ENCODE measurements at places on chromosomes 3 and 15. TPM values are rescaled to one million over a fixed set of nuclear protein-coding genes. Genes with fewer than 3 reads are reported as not detected.

The FRMD4B gene
- total RNA-seq: 9.2 TPM

The GOLGA6L4 gene
- total RNA-seq: 3.3 TPM

The FLNB gene
- 434 TPM for total RNA-seq

The CCNL1 gene
- total RNA-seq: 63.2 TPM

The SNTN gene
- not detected for total RNA-seq

The ZNF770 gene
- 43.3 TPM for total RNA-seq

The CKMT1A gene
- 1.2 TPM for total RNA-seq

The TADA3 gene
- 58.7 TPM for total RNA-seq

The PRKAR2A gene
- total RNA-seq: 52.5 TPM

The CD276 gene
- total RNA-seq: 220 TPM

The CATSPER2 gene
- 3.3 TPM for total RNA-seq

The NMD3 gene
- 77.6 TPM for total RNA-seq

The SLC12A1 gene
- total RNA-seq: not detected

The MED12L gene
- 5.0 TPM for total RNA-seq

The ATP10A gene
- 36.6 TPM for total RNA-seq

The C3orf52 gene
- total RNA-seq: 21.3 TPM

All from astrocyte (in vitro differentiated cells and primary cell).